ENCODE measurements at places on chromosomes 3 and 15. TPM values are rescaled to one million over a fixed set of nuclear protein-coding genes. Genes with fewer than 3 reads are reported as not detected.
A peak's percentile ranks its signal among the peaks of the same experiment; 100 is the strongest.

DNA sequence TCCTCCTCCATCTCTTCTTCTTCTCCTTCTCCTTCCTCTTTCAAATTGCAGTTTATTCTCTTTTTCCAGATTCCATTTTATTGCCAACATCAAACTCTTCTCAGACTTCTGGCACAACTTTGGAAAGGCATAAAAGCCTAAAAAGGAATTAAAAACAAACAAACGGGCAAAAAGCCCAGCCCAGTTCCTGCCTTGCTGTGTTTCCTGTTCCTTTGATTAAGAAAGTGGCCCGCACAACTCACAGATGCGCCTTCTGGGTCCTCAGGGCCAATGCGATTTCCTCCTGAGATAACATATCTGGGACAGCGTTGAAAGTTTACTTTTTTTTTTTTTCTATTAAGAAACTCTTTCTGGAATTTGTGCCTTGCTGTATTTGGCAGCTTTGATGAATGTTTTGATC, 158.7 kb upstream of the UBE3A start:
- H3K27ac ChIP-seq = no peak overlapping the region
- DNase-seq = no peak
- H3K27me3 ChIP-seq = no peaks in the 10 kb centered on the region
- no peaks in the 10 kb centered on the region for H3K36me3 ChIP-seq
- H3K4me1 ChIP-seq = no peaks in the 10 kb centered on the region

DNA sequence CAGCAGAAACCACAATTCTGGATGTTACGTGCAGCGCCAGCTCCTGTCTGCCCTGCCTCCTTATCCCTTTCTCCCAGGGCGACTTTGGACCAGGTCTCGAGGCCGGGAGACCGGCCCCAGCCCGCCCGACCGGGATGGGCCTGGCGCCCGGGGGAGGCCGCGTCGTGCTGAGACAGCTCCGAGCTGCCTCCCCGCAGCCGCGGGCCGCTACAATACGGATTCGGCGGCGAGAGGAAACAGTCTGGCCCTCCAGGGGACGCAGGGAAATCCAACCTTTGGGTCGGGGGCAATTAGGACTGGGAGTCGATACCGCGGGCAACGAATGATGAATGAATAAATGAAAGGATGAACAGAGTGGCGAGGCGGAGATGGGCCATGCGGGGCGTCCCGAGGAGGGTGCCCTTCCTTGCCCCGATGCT, 537 bp downstream of the GRAMD2A start:
- H3K4me1 ChIP-seq = peaks cover 10% of the 10 kb centered on the region
- peak overlapping the region; percentile 33 for H3K4me3 ChIP-seq
- H3K27me3 ChIP-seq = no peaks in the 10 kb centered on the region

DNA sequence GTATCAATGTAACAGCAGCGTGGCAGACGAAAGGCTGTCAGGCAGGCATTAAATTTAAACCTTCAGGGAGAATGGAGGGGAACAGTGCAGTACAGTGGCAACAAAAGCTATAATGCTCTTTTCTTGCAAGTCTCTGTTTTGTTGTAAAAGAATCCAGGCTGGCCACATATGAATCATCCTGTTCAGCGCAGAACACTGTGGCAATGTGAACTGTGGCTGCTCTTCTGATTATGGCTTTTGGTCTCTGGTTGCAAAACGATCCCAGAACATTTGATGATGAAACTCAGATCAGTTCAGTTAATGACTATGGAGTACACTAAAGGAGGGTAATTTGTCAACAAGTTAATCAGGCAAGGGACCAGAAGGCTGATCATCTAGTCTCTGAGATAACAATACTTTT, 219.7 kb upstream of the SGO1 start:
- no peak overlapping the region for H3K4me3 ChIP-seq
- no peak overlapping the region for H3K27ac ChIP-seq
- H3K27me3 ChIP-seq = no peaks in the 10 kb centered on the region
- no peaks in the 10 kb centered on the region for H3K4me1 ChIP-seq
- no peak for DNase-seq

- H3K4me1 ChIP-seq = peaks cover 2% of the 10 kb centered on the region
- no peak for DNase-seq
- H3K4me3 ChIP-seq = no peak overlapping the region
- no peaks in the 10 kb centered on the region for H3K27me3 ChIP-seq
- H3K36me3 ChIP-seq = no peaks in the 10 kb centered on the region
- H3K27ac ChIP-seq = no peak overlapping the region
Observed at GRCh38 chr3:190307164-190307545, 15.1 kb downstream of the CLDN1 start.

GRCh38 chr15:25249236-25250010, 189.4 kb downstream of the UBE3A start:
- H3K27ac ChIP-seq = no peak overlapping the region
- no peak for DNase-seq
- no peaks in the 10 kb centered on the region for H3K36me3 ChIP-seq
- no peaks in the 10 kb centered on the region for H3K27me3 ChIP-seq
- no peak overlapping the region for H3K4me3 ChIP-seq

Gene ALDH1L1
- not detected for total RNA-seq

Gene TMCO5A
- total RNA-seq = not detected

GRCh38 chr3:150183678-150184425, 213.2 kb upstream of the PFN2 start:
- no peaks in the 10 kb centered on the region for H3K27me3 ChIP-seq
- no peaks in the 10 kb centered on the region for H3K36me3 ChIP-seq
- peak overlapping the region; percentile 29 for H3K4me3 ChIP-seq
- peak; percentile 74 for DNase-seq
- H3K27ac ChIP-seq = peak overlapping the region; percentile 50

Gene KBTBD13
- not detected for total RNA-seq

GRCh38 chr3:197293605-197294237, 4.7 kb downstream of the DLG1 start:
- H3K27ac ChIP-seq = no peak overlapping the region
- H3K27me3 ChIP-seq = no peaks in the 10 kb centered on the region
- H3K36me3 ChIP-seq = peaks cover 86% of the 10 kb centered on the region
- no peak overlapping the region for H3K4me3 ChIP-seq
- peaks cover 36% of the 10 kb centered on the region for H3K4me1 ChIP-seq
- DNase-seq = no peak

Gene EAF1
- total RNA-seq = 16.0 TPM

- H3K27me3 ChIP-seq = no peaks in the 10 kb centered on the region
- H3K27ac ChIP-seq = no peak overlapping the region
- H3K4me1 ChIP-seq = peaks cover 36% of the 10 kb centered on the region
- no peaks in the 10 kb centered on the region for H3K36me3 ChIP-seq
- no peak for DNase-seq
Observed at GRCh38 chr15:25886498-25887140, 23.5 kb upstream of the ATP10A start.

Gene GPR149
- not detected for total RNA-seq

Measured in SJSA1 (cell line).